Renal pelvis (tissue), 12 donors: ENCODE measurements at places on chromosomes 3 and 15. TPM values are rescaled to one million over a fixed set of nuclear protein-coding genes. Genes with fewer than 3 reads are reported as not detected.

DNA sequence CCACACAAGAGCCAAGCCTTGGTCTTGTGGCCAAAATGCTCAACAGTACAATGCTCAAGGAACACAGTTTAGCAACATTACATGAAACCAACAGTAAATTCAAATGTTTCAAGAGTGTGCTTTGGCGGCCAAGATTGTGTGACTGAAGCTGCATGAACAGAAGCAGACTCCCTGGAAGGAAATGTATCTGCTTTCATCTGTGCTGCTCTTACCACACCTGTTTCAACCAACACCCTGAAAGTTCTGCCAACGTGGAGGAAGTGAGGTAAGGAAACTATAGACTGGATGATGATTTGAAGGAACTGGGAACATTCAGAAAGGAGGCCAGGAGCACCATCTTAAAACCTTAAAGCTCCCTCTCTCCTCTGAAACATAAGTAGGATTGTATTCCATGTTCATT is 55.7 kb downstream of the MB21D2 start:
- no peak for DNase-seq

DNA sequence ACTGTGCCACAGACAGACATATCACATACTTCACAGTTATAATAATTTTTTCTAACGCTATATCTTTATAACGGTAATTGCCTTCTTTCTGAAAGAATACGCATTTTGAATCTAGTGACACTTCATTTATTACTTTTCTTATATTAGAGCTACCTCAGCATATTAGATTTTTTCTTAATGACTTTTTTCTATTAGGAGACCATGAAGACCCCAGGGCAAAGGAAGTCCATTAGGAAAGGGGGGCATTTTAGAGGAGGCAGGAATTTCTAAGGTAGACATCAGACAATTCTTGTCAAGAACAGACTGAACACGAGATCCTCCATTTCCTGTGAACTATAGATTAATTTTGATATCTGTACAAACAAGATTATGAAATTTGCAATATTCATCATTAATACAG is 90.5 kb upstream of the NSMCE3 start:
- no peak for DNase-seq

- DNase-seq: no peak
Observed at GRCh38 chr15:58931987-58932588, 1.4 kb downstream of the SLTM start.

GRCh38 chr15:62343397-62343796 is 178.3 kb upstream of the C2CD4B start:
- no peak for DNase-seq

- DNase-seq: no peak
Observed at GRCh38 chr15:70017801-70018200, 79.9 kb downstream of the TLE3 start.

DNA sequence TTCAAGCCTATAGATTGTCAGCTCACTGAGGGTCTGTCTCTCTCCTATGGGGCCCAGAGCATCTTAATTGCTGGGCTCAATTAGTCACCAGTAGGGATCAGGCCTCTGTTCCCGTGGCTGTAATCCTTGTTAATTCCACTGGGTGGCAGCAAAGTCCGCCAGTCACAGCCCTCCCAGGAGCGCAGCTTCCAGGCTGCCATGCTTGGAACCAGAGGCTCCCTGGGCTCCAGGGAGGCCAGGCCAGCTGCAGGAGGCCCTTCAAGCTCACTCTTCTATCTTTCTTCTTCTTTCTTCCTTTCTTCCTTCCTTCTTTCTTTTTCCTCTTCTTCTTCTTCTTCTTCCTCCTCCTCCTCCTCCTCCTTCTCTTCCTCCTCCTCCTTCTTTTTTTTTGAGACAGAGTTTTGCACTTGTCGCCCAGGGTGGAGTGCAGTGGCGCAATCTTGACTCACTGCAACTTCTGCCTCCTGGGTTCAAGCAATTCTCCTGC is 14.4 kb downstream of the RNU5B-1 start:
- DNase-seq: peak; percentile 78

- no peak for DNase-seq
Observed at GRCh38 chr15:29233566-29233965, 36.1 kb downstream of the NSMCE3 start.

DNA sequence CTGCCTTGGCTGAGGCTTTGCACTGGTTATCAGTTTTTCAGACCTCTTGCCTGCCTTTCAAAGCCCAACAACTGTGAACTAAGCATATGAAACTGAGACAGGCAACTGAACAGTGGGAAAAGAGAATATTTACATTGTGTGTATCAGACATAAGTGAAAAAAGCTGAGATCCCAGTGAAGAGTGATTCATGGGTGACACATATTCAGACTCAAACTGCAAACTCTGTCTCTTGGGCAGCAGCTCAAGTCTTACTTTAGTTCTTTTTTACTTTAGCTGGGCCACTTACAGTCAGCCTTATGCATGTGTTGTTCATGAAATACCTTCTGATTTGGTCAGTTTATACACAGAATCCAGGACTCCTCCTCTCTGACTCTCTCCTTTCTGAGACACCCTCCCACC is 19.2 kb downstream of the SUCLG2 start:
- no peak for DNase-seq

GRCh38 chr3:123385981-123386380 is 62.9 kb downstream of the ADCY5 start:
- no peak for DNase-seq

Gene KY
- polyA plus RNA-seq: 2.0 TPM

Gene FBXO40
- 0.03 TPM for polyA plus RNA-seq

Gene NEK10
- 2.2 TPM for polyA plus RNA-seq

Gene SAMMSON
- polyA plus RNA-seq: not detected

DNA sequence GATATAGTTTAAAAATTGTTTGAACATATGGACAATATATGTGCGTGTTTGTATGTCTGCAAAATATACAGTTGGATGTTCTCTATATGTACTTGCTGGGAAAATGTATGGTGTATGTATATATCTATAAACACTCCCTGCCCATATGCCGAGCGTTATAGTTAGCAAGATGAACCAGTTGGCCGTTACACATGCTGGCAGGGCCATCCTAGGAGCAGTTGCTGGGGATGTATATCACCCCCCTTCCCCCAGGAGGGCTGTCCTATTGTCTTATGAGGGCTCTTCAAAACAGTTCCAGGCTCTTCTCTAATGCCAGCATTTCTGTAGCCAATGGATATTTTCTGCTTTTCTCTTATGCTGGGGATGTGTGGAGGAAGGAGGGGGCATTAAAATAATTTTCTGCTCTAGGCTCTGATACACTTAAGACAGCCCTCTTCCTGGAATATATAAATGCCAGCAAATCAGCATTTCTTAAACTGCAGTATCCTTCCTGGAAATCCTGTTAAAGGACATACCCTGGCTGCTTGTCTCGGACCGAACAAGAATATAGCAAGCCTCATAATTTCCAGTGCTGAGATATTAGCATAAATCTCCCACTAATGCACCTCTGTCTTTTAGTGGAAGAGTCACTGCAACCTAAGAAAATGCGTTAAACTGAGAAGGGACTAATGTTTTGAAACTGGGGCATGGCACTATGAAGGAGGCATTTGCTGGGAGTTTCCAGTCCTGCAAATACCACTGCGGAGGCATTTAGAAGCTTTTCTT is 134.4 kb downstream of the MDFIC2 start:
- DNase-seq: no peak

Gene ALDH1L1
- 42.2 TPM for polyA plus RNA-seq

- no peak for DNase-seq
Observed at GRCh38 chr3:82378392-82378791, 616.9 kb upstream of the GBE1 start.

Gene PPP2R3A
- polyA plus RNA-seq: 17.5 TPM

Gene FOXB1
- polyA plus RNA-seq: 0.20 TPM

- no peak for DNase-seq
Observed at GRCh38 chr15:31857194-31857593, 173.1 kb upstream of the CHRNA7 start.

DNA sequence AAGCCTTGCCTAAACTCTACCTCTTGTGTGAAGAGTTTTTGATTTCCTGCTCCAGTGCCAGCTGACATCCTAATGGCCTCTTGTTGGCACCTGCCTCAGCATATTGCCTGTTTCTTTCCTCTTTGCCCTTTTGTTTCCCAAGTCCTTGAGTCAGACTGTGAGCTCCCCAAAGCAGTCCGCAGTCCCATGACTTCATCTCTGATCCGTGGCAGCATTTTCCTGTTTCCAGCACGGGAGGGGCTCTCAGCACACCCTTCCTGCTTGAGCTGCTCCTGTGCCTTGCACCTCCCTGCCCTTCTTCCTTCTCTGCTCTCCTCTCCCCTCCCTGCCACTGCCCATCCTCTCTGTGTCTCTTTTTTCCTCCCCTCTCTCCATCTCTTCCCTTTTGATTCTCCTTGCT is 179.6 kb downstream of the EPHB1 start:
- DNase-seq: no peak

GRCh38 chr15:77624868-77625267 is 7.8 kb downstream of the LINGO1 start:
- DNase-seq: no peak

Gene CCDC9B
- 6.9 TPM for polyA plus RNA-seq

DNA sequence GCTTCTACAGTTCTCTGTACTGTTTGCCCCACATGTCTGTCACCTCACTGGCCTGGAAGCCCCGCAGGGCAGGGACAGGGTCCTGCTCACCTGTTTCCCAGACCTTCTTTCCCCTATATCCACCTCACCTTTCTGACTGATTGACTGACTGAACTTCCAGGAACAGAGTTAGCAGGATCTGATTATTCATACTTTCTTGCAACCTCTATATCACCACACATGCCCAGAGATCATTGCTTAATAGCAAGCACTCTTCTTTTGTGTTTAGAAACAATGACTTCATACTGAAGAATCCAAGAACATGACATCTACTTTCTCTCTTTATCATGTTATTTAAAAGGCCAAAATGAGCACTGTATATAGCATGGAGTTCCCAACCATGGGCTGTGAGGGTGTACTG is 18.0 kb upstream of the CLEC3B start:
- no peak for DNase-seq

Gene WDR76
- 12.6 TPM for polyA plus RNA-seq

Gene ARNT2
- 58.7 TPM for polyA plus RNA-seq

Gene MORC1
- 0.64 TPM for polyA plus RNA-seq

DNA sequence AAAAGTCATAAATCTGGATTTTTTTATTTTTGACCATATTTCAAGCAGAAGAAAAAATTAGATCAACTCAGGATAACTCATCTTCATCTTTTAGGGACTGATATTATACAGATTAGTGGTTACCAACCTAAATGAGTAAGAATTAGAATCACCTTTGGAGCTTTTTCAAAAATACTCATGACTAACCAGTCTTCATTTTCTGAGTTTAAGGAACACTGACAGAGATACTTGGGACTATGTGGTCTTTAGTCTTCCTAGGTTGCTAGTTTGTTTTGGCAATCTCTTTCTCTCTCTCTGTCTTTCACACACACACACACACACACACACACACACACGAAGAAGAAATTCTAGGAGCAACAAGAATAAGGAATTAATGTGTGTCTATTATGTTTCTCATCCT is 50.1 kb downstream of the TMOD3 start:
- no peak for DNase-seq

Gene KLF15
- polyA plus RNA-seq: 13.6 TPM

Gene LRTM1
- polyA plus RNA-seq: not detected

Gene CFAP100
- polyA plus RNA-seq: 1.7 TPM

DNA sequence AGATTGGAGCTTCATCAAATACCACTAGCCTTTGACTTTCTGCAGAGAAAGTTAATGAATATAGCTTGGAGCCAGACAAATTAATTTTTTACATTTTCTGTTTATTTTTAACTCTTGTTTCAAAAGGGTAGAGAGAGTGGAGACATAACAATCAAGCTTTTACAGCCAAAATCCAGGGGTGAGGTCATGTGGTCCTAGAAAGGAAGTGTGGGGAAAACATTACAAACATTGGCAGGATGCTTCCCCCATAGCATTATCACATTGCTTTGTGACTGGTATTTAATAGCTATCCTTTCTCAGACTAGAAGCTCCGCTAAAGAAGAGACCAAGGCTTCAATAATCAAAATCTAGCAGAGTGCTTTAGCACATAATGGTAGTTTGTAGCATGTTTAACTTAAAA is 46.4 kb upstream of the PHLDB2 start:
- no peak for DNase-seq

GRCh38 chr3:172595664-172596393 is 72.6 kb upstream of the TNFSF10 start:
- no peak for DNase-seq

DNA sequence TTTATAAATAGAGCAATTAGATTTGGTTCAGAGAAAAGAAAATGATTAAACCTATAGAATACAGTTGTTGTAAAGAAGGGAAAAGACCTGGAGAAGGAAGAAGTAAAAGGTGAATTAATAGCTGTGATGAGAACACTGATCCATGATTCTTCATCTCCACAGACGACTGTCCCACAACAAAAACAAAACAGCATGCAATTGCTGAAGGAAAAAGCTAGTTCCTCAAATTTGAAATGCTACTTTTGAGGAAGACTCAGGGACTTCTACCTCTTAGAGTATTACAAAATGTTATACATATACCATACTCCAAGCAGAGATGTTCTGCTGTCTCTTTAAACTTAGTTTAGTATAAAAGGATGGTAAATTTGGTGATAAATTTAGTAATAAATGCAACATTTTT is 21.5 kb downstream of the ALCAM start:
- DNase-seq: no peak

DNA sequence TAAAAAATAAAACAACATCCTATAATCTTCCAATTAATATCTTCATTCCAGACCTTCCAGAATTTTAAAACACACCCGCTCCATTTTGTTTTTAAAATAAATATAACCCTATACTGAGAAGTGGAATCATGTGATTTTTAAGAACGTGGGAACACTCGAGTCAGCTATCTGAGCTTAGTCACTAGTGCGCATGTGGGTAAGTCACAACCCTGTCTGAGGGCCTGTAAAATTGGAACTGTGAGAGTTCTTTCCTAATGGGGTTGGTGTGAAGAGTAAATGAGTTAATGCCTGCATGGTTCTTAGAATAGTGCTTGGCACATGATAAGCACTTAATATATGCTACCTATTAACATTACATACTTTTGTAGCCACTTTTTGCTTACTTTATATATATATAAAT is 19.9 kb upstream of the POLR2M start:
- no peak for DNase-seq

DNA sequence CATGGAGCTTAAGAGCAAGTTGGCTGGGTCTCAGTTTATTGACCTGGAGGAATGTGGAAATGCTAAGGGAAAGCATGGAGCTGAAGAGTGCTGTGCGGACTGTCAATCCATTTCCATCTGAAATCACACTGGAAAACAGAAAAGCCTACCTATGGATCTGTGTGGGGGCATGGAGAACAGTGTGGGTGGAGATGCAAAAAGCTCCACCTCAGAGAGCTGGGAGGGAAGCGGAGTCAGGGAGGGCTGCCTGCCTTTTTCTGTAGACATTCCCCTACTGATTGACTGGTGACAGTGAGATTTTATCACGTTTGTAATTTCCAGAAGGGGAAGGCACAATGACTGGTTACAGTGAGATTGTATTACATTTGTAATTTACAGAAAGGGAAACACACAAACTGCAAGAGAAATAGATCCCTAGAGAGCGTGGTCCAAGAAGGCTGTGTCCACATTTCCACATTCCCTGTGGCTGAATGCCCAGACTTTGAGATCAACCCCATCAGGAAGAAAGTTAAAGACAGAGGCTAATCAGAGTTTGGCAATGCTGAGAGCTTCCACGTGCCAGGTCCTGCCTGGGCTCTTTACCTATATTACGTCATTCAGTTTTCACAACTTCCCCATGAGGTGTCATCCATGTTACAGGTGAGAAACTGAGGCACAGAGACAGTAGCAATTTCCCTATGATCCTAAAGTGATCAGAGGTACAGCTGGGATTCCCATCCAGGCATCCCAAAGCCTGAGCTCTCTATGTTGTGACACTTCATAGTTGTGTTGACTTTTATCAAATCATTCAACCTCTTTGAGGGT is 67.7 kb upstream of the NSMCE3 start:
- peak; percentile 35 for DNase-seq

Gene ESYT3
- polyA plus RNA-seq: 1.6 TPM
